ENCODE measurements at places on chromosomes 12 and 14.

DNA sequence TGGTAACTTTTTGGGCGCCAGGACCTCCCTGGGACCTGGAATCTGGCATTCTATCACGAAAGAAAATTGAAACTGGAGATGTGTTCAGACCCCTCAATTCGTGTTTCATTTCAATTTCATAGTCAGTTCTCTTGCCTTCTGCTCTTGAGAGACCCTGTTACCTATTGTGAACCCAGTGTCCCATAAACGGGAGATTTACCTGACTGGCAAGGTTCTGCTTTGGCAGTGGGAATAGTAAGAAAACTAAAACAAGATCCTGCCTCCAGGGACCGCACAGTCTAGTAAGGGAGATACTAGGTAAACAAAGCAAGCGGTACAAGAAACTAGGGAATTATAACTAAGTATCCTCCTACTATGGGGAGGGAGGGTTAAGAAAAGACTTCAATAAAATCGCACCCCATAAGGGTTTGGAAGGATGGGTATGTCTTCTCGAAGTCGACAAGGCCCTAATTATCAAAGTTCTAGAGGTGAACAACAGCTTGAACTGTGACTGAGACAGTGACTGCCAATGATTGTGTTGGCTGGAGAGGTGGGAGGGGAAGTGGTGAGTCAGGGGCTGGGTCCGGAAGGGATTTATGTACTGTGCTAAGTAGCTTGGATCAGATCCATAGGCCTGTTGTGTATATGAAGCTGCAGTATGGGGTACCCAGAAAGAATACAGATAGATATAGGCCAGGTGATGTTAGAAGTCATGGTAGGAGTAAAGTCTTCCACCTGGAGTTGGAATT lies 754 bp downstream of the ACSS3 start:
- DNase-seq, result no peak

DNA sequence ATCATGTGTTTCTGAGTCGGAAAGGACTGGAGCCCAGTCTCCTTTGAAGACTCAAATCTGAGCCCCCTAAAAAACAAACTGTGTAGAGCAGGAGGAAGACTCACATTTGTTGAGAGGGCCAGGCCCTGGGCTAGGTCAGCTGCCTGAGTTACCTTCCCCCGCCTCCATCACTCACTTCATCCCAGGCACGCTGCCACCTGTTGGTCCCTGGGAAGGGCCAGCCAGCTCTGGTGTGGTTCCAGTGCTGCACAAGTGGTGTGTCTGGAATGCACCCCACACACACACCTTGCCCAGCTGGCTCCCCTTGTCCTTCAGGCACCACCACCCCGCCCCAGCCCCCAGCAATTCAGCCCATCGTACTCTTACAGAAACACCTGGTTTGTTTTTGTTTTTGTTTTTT lies 9.0 kb downstream of the MVK start:
- DNase-seq, result no peak

DNA sequence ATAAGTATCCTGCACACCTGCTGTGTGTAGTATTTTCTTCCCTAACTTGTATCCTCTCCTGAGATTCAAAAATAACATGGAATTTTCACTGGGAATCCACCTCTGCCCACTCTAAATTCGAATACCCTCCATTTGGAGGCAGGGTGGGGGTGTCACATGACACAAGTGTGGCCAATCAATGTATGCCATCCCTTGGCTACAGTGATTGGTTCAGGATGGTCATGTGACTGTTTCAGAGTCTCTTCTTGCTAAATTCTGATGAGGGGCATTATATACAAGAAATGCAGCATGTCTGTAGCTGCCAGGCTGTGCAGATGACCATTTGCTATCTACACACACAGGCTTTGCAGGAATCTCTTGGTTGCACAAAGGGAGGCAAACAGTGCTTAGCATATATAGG lies 86.8 kb upstream of the TMEM132C start:
- no peak for DNase-seq

DNA sequence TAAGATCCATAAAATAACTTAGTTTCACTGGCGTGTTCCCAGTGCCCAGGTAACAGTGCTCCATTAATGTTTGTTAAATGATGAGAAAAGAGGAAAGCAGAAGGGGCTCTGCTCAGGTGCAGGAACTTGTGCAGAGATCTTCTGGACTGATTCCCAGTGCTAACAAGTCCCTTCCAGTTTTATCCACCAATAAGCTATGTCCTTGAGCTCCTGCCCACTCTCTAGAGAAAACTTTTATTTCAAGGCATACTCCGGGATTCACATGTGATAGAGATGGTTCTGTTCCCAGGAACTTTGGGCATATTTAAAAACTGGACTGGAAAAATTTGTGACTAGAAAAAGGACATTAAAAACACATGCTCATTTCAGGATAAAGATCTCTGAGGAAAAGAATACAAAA lies 1.9 kb downstream of the GYS2 start:
- DNase-seq, result no peak

GRCh38 chr12:31227401-31227981 lies 98.5 kb downstream of the SINHCAF start:
- no peak for DNase-seq

DNA sequence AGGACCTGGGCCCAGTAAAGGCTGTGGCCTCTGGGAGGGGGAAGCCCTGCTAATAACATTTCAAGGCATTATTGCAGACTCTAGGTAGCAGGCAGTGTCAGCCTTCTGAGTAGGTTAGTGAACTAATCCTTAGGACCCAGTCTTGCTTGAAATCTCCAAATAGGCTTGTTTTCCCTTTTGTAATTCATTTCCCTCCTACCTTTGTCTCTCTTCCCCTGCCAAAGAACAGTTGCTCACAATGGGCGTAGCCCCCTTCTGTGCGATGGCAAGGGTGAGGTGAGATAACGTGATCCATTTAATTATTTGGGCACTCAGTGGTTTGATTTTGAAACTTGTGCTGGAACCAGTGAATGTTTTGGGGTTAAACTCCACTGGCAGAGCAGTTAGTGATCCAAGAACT lies 10.9 kb downstream of the PELI2 start:
- DNase-seq, result no peak

DNA sequence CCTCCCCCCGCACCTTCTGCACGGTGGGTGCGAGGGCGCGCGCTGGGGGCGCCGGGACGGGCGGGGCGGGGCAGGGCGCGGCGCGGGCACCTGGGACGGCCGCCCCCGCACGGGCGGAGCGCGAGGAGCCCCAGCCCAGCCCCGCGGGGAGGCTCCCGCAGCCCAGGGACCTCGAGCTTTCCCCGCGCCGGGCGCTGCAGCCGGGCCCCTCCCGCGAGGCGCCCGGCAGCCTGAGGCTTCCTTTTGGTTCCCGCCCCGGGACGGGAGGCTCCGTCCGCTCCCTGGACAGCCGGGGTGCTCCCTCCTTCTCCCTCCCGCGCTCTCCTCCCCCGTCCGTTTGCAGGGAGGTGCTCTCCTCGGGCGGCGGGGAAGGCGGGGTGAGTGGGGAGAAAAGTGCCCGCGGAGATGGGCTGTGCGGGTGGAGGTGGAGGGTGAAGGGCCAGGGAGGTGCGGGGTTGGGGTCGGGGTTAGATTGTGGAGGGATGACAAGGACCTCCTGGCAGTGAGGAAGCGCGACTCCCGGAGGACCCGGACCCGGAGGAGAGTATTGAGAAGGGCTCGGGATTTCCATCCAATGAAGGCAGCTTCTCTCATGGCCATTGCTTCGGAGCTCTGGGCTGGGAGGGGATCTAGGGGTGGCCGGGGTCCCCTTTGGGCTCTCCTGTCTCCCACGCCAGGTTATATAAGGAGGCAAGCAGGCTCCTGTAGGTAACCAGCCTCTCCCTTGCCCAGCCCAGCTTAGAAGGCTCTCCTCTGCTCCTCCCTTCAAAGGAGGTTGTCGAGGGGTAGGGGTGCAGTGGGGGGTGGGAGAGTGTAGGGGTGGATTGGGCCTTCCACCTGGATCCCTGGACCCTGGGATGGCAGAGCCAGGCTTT lies 645 bp downstream of the JDP2 start:
- DNase-seq, result peak; percentile 25

DNA sequence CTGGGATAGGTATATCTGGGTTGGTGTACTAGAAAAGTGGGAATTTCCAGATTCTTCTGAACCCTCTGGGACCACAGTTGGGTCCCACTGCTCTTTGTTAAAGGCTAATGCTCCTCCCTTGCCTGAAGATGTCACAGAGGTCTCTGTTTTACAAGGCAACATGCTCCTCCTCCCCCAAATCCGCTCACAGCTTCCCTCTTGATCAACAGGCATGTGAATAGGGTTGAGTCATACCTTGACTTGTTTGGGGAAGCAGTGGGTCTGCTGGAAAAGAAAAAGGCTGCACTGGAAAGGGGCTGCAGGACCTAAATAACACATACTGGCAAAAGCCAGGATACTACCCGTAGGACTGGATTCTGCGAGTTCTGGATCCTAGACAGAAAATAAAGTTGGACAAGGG lies 165.4 kb upstream of the TMEM260 start:
- DNase-seq, result no peak

- no peak for DNase-seq
These were observed 39.1 kb upstream of the CCDC63 start for GRCh38 chr12:110807640-110808039.

- no peak for DNase-seq
These were observed 1002.3 kb downstream of the FLRT2 start for GRCh38 chr14:86532219-86532618.

DNA sequence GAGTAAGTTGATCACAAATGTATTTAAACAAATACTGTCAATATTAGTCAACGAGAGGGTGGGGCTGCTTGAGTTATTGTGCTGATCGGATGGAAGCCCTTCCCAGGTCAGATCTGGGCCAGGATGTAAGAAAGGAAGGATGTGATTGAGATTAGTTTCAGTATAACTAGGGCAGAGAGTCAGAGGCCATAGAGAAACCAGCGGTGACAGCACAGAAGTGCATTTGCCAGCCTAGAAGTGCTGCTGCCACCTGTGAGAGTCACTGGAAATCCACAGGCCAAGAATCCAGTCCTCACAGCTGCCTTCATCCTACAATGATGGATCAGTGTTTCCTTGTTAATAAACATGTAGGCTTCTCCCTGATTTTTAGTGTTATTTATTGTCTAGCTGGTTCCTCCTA lies 9.8 kb upstream of the FERMT2 start:
- DNase-seq, result no peak

- no peak for DNase-seq
These were observed 493.8 kb downstream of the VRK1 start for GRCh38 chr14:97290977-97291376.

- no peak for DNase-seq
These were observed 127.5 kb downstream of the TGFB3 start for GRCh38 chr14:75854111-75854799.

DNA sequence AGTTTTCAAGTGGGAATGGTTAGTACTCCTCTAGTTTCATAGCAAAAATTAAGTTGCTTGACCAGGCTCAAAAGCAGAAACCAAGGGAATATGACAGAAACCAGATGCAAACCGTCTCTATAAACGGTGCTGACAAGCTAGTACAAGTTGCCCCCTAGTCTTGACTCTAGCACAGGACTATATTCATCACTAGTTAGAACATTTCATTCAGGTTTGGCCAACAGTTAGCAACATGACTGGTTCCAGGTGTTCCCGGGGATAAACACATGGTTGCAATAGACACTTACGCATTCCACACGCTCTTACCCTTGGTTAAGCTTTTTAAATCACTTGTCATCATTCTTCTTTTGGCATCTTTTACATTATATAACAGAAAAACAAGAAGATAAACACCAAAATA lies 103.6 kb downstream of the SCFD1 start:
- no peak for DNase-seq

DNA sequence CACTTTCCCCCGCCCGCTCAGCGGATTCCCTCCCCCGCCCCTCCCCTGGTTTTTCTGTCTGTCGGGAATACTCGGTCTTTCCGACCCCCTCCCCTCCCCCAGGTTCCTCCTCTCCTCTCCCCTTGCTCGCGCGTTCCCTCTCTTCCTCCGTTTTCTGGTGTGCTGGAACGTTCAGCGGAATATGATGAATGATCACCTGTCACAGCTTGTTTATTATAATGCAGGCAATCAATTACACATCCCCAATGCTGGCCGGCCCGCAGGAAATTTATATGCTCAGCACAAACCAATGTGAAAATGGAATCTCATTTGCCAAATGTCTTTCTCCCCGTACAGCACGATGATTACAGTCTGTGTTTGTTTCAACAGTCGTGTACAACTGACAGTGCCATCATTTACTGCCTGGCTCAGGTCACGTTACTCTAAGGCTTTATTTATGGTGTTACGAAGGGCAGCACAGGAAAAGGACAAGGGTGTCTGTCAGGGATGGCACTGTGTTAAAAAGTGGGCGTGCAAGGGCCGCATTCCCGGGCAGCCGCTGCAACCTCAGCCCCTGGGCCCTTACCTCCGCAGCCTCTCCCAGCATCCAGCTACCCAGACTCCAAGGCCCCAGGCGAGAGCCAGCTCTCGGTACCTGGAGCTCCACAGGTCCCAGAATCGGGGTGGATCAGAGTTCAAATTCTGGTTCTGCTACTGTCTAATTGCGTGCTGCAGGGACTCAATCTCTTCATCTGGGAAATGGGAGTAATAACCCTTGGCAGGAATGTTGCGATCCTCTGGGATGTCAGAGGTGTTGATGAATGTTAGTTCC lies 24.7 kb upstream of the MAP1LC3B2 start:
- DNase-seq, result no peak

- DNase-seq, result no peak
These were observed 1354.8 kb downstream of the LRFN5 start for GRCh38 chr14:42961509-42961908.

DNA sequence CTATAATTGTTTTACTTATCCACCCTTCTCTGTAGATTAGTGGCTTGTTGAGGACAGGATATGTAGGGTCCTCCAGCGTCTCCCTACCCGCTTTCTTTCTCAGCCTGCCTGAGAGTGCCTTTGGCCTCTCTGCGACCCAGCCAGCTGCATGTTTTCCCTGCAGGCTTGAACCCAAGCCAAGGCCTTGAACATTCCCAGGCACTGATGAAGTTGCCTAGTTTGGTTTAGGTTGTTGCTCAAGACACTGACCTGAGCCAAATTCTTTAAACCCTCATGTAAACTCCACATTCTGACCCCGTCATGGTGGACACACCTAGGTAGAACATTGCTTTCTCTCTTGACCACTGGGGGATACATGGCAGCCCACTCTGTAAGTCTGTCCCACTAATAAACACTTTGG lies 33.4 kb upstream of the TXNRD1 start:
- DNase-seq, result no peak

GRCh38 chr12:26134540-26134939 lies 9.7 kb upstream of the BHLHE41 start:
- no peak for DNase-seq

GRCh38 chr14:102323102-102323501 lies 3.6 kb downstream of the ZNF839 start:
- peak; percentile 37 for DNase-seq

DNA sequence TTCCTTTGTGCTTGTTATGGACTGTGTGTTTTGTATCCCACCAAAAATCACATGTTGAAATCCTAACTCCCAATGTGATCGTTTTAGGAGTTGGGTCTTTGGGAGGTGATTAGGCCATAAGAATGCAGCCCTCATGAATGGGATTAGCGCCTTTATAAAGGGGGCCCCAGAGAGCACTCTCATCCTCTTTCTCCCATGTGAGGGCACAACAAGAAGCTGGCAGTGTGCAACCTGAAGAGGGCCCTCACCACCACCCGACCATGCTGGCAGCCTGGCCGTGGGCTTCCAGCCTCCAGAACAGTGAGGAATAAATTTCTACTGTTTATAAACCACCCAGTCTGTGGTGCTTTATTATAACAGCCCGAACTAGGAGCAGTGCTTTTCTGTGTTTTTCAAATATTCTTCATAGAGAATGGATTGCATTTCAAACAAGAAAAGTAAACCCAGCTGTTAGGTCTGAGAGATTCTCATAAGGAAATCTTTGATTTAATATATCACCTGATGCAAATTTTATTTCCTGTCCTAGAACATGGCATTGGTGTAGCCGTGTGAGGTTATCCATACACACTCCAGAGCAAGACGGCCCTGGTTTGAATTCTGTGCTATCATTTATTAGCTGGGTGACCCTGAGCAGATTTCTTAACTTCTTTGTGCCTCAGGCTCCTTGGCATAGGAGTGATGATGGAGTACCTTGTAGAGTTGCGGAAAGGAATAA lies 27.8 kb downstream of the HSPB8 start:
- no peak for DNase-seq

Measured in stimulated activated naive CD8-positive, alpha-beta T cell treated with anti-CD3 and anti-CD28 coated beads, Interleukin-15, Interleukin-2, amounts not matched to agents 100 U/mL and 50 U/mL, for 24 hours (primary cell).